ENCODE measurements at places on chromosomes 7 and 10.

GRCh38 chr10:109892117-109892516 lies 31.2 kb downstream of the XPNPEP1 start:
- DNase-seq, result no peak

- DNase-seq, result no peak
Measured at GRCh38 chr7:80100254-80100653, 34.4 kb upstream of the GNAI1 start.

DNA sequence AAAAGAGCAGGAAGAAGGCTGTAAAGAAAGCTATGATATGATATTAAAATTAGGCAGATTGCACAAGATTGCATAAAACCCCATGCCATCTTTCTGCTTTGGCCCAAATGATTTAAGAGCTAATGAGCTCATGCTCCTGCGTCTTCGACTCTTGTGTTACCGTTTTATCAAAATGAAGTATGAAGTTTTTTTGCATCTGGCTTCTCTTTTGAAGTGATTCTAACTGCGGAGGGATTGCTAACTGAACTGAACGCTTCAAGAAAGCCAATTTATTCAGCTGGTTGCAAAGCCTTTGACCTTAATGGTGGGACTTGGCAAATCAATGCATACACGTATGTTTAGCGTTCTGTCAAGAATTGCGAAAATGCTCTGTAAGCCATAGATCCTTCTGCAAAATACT lies 282.9 kb downstream of the TWIST1 start:
- DNase-seq, result no peak

- no peak for DNase-seq
Measured at GRCh38 chr10:132654708-132655661, 117.4 kb downstream of the INPP5A start.

GRCh38 chr7:142455392-142455791 lies 197.5 kb upstream of the PRSS58 start:
- DNase-seq, result no peak

GRCh38 chr10:105733924-105734323 lies 1092.8 kb downstream of the SORCS3 start:
- DNase-seq, result no peak

- no peak for DNase-seq
Measured at GRCh38 chr10:75904499-75905283, 473.3 kb downstream of the LRMDA start.

Data from stimulated activated CD4-positive, alpha-beta T cell treated with anti-CD3 and anti-CD28 coated beads, Interleukin-15, amount 100 ng/mL, for 1 hour (primary cell).